ENCODE measurements at places on chromosomes 1 and 21.

GRCh38 chr1:31785020-31785946 is 21.1 kb upstream of the ADGRB2 start:
- DNase-seq: no peak

DNA sequence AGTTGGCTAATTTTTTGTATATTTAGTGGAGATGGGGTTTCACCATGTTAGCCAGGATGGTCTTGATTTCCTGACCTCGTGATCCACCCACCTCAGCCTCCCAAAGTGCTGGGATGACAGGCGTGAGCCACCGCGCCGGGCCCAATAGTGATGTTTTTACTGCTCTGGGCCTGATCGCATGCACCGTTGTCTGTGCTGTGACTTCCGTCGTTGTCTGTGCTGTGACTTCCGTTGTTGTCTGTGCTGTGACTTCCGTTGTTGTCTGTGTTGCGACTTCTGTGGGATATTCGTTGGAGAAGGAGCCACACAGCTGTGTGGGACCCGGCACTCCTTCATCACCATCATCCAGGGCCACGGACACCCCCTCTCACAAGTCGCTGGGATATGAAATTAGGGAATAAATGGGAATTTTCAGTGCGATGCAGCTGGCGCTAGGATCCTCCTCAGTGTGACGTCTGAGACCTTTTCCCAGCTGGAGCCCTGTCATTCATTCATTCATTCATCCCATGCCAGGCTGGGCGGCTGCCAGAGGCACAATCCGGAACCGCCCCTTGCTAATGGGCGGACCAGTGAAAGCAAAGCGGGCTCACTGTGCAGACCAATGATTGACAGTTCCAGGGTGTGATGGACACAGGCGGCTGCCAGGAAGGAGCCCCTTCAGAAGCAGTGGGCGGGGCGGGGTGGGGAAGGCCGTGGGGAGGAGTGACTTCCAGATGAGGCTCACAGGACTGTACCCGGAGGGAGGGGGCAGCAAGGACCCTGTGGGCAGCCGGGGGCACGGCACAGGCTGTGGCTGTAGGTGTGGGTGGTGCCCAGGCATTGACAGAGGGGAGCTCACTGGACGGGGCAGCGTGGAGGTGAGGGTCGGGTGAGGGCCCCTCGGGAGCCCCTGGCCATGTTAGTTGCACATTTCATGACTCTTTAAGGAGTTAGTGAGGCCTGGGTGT is 48.9 kb downstream of the PRKCZ start:
- no peak for DNase-seq

- no peak for DNase-seq
These were observed 292.4 kb downstream of the PTBP2 start for GRCh38 chr1:97013941-97014340.

DNA sequence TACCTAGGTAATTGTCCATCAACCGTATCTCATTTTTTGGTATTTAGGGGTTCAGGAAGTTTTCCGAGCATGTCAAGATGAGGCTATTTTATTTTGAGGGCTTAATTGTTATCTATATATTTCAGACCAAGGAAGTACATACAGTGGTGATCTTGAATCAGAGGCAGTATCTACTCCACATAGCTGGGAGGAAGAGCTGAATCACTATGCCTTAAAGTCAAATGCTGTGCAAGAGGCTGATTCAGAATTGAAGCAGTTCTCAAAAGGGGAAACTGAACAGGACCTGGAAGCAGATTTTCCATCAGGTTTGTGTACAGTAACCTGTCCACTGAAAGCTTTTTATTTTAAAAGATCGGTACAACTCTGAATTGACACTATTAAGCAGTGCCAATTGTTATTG is 130.2 kb downstream of the ZMYM4 start:
- DNase-seq: no peak

DNA sequence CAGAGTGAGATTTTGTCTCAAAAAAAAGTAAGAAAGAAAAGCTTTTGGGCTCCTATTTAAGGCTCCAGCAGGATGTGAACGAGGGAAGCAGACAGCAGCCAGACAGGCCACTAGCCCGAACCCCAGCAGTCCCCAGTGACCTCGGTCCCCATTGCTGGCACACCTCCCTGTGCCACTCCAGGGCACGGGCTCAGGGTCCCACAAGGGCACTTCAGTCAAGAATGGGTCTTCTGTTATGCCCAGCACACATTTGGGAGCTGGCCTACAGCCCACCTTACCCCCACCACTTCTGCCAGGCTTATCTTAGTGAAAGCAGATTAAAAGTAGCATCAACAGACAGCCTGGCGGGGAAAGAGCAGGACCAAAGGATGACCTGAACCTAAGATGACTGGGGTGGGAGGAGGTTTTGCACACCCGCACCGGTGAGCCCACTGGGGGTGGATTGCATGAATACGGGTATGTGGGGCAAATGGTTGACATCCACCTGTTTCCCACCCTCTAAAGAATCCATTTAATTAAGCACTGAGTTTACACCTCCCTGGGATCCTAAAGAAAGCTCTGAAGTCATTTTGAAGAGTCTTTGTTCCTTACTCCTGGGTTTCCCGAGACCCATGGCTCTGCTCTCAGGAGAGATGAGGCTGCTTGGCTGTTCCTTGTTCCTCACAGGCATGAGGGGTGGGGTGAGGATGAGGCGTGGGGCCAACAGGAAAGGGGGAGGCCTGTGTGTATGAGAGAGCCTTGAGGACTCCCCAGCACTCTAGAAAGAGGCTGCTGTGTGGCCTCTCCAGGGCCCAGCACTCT is 4.7 kb downstream of the CHI3L1 start:
- DNase-seq: no peak

GRCh38 chr1:76267631-76268030 is 193.1 kb downstream of the ST6GALNAC3 start:
- DNase-seq: no peak

- no peak for DNase-seq
These were observed 4.8 kb downstream of the MGST3 start for GRCh38 chr1:165635823-165636222.

DNA sequence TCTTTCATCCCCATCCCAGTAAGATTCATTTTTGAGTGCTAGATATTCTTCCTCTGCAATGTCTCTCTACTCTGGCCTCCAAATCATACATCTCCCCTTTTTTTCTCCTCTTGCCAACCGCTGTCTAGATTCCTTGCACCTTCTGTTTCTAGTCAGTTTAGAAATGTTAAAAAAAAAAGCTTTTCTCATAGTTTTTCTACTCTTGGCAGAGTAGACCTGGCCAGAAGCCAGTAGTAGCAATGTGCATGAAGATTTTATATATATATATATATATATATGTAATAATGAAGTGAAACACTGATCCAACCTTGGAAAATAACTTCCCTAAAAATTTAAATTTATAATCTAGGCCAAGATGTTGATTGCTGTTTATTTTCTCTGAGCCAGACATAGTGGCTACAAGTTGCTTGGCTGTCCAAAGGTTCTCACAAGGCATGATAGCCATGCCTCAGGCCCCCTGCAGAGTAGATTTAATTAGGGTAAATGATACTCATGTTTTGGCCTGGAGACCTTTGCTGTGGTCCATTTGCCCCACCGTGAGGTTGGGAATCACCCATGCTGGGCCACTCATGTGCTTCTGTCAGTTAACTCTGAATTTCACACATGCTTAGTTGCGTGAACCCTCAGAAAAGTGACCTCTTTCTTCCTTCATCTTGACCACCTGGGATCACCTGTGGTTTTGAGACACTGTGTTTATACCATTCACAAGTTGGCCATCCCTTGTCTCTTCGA is 103.4 kb upstream of the KCNE2 start:
- DNase-seq: no peak

GRCh38 chr1:67459068-67459467 is 28.9 kb upstream of the SERBP1 start:
- no peak for DNase-seq

DNA sequence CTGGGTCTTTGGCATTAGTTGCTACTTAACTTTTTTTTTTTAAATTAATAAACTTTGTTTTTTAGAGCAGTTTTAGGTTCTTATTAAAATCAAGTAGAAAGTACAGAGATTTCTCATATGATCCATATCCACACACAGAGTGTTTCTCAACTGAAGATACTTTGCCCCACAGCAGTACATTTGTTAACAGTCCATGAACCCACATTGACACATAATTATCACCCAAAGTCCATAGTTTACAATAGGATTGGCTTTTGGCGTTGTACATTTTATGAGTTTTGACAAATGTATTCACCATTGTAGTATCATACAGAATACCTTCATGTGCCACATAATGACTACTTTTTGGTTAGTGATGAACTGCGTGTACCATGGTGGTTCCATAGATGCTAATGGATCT is 106.8 kb downstream of the ADGRL2 start:
- no peak for DNase-seq

DNA sequence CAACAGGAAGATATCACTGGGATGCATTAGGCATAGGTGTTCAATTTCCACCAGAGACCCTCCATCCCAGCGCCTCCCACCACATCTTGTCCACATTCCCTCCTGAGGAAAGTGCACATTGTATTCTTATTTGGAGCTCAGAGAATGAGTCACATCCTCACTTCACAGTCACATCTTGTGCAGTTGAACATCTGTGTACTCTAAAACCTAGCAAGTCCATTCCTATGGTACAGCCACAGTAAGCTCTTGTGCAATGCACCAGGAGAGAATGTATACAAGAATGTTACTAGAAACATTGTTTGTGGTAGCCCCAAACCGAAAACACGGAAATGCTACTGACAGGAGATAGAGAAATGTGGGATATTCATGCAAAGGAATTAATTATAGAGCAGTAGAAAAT is 1.6 kb upstream of the KDF1 start:
- DNase-seq: no peak

DNA sequence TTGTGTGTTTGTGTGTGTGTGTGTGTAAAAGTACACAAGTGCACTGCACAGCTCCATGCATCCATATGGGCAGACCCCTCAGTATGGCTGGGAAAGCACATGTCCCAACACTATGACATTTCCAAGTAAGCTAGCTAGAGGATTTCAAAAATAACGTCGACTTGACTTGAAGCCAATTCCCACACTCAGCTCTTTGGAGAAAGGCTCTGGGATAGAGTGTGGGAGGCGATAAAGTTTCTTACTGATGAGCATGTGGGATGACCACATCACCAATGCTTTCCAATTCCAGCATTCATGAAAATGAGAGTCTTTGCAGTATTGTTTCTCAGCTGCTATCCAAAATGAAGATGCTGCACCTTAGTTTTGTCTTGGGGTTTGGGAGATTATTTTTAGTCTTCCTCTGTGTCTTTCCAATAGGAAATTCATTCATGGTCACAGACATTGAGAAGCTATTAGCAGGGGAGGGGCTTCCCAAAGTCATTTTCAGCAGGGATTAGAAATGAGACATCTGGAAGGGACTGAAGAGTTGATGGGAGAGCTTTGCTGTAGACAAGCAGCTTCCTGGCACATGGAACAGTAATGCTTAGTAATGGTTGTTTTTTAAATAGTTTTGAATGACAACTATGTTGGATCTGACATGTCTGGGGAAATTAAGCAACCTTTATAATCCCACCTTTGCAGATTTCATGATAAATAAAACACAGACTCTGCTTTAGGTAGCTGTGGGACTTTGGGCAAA is 143.5 kb downstream of the ASTN1 start:
- DNase-seq: no peak

- DNase-seq: no peak
These were observed 64.2 kb downstream of the ZNF684 start for GRCh38 chr1:40595623-40596022.

DNA sequence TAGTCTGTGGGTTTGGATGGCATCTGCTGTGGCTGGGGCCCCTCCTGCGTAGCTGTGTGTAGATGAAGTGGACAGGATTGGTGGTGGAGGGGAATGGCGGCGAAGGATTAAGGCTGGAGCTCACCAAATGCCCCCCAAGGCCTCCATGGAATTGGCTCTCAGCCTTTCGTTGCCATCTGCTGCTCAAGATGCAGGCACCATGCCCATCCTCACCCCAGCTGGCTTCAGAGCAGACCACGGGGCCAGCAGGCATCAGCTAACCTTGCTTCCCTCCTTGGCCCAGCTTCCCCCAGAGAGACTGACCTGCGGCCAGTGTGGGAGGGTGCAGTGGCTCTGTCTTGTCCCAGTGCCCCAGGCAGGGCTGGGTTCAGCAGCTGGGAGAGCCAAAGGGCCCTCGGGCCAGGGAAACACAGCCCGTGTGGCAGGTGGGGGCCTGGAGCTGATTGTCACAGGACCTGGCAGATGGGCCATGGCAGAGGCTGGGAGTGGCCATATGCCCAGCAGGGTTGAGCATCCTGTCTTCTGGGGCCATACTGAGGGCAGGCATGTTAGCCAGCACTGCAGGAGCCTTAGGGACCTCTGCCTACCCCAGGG is 66.8 kb upstream of the ACTL8 start:
- DNase-seq: no peak

GRCh38 chr21:37695111-37695510 is 221.1 kb downstream of the KCNJ6 start:
- DNase-seq: no peak

GRCh38 chr1:8421721-8422120 is 103.8 kb downstream of the SLC45A1 start:
- no peak for DNase-seq

DNA sequence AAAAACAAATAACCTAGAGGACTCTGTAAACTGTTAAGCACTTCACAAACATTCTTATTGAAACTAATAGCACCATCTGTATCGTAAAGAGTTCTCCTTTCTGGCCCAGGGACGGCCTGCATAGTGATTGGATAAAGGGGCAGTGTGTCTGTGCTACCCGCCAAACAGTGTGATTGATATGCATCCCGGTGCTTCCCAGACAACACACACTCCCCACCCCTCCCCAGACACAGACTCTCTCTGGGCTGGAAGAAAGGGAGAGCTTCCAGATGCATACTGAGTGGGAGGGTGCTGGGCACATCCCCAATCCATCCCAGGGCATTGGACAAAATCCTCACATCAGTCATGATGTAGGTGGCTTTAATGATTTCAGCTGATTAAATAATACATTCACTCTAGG is 3.7 kb downstream of the HSD11B1 start:
- no peak for DNase-seq

DNA sequence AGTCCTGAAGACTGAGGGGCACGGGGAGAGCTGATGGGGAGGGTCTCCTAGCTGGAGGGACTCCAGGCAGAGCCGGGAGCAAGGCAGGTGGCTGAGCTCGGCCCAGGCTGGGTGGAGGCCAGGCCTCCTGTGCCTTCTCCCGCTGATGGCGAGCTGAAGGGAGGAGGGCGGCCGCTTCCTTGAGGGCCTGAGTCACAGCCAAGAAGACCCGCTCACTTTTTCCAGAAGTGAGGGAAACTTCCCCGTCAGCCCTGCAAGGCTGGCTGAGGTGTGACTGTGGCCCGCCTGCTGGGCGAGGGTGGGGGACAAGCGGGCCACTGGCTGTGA is 1.7 kb upstream of the VWA1 start:
- peak; percentile 83 for DNase-seq

- no peak for DNase-seq
These were observed 226.8 kb downstream of the SIPA1L2 start for GRCh38 chr1:232403017-232403714.

GRCh38 chr1:230350208-230350921 is 75.8 kb downstream of the PGBD5 start:
- no peak for DNase-seq
